ENCODE measurements at places on chromosomes 12 and 14. TPM values are rescaled to one million over a fixed set of nuclear protein-coding genes. Genes with fewer than 3 reads are reported as not detected.

SPIC gene
- total RNA-seq: not detected

ZCRB1 gene
- 64.9 TPM for total RNA-seq

COX8C gene
- not detected for total RNA-seq

ST8SIA1 gene
- not detected for total RNA-seq

CMTM5 gene
- not detected for total RNA-seq

TSHR gene
- total RNA-seq: not detected

CEP83 gene
- total RNA-seq: 17.6 TPM

LRTM2 gene
- not detected for total RNA-seq

KRT77 gene
- total RNA-seq: not detected

SLC22A17 gene
- total RNA-seq: 13.9 TPM

DNA sequence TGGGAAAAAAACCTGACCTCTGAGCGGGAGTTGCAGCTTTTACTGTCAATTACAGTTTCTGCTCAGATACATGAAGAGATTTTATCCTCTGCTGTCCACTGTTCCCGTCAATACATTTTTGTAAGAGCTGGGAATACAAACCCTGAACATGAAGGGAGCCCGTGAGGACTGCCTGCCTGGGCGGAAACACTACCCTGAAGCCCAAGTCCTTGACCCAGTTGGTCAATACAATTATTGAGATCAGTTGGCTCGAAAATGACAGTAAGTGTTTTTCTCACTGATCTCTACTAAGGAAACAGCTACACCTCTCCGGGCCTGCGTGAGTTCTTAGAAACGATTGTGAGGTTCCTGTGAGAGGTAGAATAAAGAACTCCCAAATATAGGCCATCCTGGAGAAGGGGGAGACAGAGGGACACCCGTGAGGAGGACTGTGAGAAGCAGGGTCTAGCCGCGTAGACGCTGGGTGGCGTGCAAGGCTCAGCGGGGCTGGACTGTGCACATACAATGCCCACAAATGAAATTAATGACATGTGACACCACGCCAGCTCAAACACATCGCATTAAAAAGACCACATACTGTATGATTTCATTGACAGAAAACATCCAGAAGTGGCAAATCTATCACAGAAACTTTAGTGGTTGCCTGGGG is 509.5 kb downstream of the TMEM132D start:
- DNase-seq: peak; percentile 54

- DNase-seq: peak; percentile 70
Observed at GRCh38 chr12:66964629-66965028, 285.8 kb upstream of the GRIP1 start.

DNA sequence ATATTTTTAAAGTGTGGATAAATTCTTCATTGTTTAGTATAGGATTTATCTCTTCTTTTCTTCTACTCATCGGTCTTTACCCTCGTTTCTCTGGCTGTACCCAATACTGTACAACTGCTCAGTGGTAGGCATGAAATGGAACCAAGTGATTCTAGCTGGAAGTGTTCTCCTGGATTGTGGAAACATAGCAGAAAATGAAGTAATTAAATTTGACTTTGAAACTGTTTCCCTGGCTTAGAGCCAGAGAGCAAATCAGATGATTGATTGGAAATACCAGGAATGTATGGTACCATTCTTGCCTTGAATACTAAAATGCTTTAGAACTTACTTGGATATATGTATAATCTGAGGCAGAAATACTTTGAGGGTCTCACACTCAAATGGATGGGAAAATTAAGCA is 292.3 kb downstream of the ERC1 start:
- DNase-seq: no peak

GRCh38 chr14:88322504-88323085 is 474 bp downstream of the KCNK10 start:
- DNase-seq: no peak

DNA sequence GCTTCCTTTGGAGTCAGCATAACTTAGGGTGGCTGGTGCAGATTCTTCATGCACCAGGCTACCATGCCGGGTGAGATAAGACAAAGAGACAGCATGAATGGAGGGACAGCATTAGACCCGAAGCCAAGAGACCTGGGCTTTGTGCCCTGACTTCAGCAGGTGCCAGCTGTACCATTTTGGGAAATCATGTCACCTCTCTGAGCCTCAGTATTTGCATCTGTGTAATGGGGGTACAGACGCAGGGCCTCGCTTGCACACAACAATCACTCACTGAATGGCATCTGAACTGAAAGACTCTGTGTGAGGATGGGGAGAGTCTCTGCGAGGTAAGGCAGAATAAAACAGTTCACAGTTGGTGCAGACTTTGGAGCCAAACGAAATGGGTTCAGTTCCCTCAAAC is 1053.7 kb downstream of the VRK1 start:
- no peak for DNase-seq

DNA sequence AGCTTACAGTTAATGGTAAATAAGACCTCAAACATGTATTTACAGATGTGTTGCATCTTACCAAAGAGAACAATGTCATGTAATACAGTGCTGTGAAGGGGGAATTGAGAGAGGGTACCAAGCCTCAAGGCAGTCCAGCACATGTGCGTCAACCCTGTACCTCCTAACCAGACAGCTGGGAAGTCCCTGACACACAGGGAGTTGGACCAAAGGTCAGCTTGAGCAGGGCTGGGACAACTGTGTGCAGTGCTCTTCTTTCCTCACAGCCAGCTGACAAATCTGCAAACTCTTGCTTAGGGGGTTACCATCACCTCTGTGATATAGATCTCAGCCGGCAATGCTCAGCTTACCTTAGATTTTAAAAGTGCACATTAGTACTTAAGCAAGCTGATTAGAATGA is 56.8 kb upstream of the RIC8B start:
- DNase-seq: no peak

DNA sequence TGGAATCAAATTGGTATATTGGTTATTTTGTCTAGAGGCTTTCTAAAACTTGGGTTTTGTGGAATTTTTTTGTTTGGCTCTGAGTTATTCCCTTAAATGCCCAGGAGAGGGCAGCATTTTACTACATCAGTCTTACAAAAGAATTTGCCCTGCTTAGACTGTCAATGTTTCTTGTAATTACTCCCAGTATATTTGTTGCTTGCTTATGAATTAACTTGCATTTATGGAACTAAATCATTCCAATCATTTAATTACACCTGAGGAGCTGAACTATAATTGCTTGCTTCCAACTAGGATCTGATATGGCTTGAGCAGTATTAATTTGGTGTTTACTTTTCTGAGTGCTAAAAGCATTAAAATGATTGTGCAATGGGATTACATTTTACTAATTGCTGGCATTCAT is 48.7 kb downstream of the MIPOL1 start:
- DNase-seq: peak; percentile 30

DNA sequence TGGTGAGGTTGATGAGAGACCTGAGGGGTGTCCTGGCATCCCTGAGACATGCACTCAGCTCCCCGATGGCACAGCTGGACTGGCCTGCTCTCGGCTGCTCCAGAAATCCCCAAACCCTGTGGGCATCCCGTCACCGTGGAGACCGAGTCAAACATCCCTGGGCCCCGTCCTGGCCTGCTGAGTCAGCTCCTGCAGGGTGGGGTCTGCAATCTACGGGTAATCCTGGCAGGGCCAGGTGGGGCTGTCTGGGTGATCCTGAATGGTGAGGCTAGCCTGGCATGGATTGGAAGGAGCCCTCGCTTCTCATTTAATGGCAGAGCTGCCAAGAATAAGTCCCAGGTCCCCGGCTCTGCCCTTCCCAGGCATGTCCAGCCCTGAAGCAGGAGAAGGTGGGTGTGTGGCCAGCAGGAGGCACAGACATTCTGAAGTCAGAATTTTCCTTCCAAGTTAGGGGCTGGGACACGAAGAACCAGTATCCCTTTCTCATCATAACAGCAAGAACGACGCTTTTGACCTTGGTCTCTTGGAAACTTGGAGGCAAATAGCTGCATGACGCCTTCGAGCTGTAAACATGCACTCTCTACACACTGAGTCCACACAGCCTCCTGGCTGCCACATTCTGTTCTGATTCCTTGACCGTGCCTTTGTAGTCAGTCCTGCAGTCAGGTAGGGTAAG is 17.7 kb upstream of the SERPINA4 start:
- DNase-seq: peak; percentile 53

DNA sequence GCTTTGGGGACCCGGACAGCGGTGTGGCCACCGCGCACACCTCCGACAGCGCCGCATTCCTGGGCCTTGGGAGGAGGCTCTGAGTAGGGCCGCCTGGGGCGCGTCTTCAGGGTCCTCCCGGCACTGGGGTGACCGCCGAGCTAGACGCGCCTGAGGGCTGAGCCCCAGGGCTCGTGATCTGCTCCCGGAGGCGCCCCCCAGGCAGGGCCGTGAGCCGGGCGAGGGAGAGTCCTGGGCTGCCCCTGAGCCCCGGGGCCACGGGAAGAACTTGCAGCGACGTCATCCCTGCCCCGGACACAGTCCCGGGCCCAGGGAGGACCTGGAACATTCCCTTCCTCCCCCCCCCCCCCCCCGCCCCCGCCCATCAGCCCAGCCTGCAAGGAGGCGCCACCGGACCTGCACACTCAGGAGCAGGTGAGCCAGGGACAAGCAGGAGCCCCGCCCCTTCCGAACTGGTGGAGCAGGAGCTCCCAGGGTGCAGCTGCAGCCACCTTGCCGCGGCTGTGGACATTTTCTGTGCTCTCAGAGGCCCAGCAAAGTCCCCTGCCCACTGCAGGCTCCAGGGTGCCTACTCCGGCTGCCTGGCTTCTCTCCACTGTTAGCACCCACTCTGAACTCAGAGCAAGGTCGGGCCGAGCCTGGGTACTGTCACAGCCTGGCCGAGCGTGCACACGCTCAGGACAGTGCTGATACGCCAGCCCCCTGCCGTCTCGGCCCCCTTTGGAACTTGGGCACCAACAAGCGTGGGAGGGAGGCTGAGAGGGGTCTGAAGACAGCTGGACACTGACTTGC is 50.7 kb downstream of the A2M start:
- peak; percentile 15 for DNase-seq

DNA sequence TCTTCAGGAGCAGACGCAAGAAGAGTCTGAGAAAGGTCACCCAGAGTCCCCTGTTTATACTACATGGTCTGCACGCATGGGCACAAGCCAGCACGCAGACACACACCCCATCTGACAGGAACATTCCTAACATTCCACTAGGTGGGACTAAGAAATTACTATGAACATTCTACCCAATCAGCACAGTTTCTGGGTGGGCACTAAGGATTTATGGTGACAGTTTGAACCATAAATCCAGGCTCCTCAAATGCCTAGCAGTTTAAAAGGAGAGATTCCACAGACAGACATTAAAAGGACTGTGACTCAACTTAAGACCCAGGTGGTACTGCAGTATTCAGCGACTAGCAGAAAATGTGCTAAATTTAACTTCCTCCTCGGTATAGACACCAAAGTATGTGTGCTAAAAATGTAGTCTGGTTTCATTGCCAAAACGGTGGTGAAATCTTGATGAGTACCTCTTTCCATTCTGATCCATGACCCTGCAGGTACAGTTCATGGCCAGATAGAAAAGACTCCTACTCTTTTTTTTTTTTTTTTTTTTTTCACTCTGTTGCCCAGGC is 16.2 kb downstream of the ABHD4 start:
- DNase-seq: peak; percentile 95

GRCh38 chr12:23431006-23431405 is 518.5 kb downstream of the SOX5 start:
- no peak for DNase-seq

GRCh38 chr14:59371771-59372170 is 93.4 kb downstream of the GPR135 start:
- no peak for DNase-seq

GRCh38 chr12:12701457-12701856 is 5.5 kb upstream of the GPR19 start:
- no peak for DNase-seq

GRCh38 chr14:101559624-101560533 is 1.4 kb upstream of the DIO3 start:
- peak; percentile 50 for DNase-seq

DNA sequence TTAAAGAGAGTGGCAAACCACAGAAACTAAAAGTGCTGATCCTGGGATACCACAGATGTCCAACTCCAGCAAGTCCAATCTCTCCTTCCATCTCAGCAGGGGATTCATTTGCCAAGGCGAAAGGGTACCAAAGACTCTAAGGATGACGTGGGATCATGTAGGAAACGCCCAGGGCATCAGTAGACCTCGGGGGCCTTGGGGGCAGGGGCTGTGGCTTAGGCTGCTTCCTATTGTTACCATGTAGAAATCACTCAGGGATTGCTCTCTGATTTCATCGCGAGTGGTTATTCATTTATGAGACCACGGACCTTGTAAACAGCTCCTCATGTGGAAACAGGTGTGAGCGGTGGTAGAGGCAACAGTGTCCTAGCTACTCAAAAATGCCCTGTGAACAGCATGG is 149.3 kb upstream of the FKBP4 start:
- DNase-seq: no peak

DNA sequence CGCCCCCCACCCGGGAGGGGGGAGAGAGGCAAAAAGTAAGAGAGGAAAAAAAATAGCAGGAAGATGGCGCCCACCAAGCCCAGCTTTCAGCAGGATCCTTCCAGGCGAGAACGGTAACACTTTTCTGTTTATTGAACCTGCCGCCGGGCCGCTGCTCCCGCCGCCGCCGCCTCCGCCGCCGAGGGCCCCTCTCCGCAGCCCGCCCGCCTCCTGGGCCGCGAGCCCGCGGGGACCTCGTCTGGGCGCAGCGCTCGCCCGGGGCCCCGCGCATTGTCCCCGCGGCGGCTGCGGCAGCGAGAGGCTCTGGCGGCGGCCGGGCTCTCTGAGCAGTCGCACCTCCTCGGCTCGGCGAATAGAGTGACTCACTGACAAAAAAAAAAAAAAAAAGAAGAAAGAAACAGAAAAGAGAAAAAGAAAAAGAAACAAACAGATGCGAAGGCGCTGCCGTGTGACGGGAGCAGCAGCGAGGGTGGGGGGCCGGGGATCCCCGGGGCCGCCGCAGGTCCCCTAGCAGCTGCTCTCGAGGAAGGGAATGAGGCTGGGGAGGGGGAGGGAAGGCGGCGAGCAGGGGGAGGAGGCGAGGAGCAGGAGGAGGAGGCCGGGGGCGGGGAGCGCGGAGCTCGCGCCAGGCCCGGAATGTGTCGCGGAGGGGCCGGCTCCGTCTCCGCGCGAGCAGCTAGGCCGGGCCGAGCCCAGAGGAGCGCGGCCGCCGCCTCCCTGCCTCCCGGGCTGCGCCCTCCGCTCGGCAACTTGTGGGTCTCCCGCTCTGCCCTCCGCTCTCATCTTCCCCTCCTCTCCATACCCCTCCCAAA is 781 bp downstream of the NPAS3 start:
- peak; percentile 93 for DNase-seq

- no peak for DNase-seq
Observed at GRCh38 chr12:118368821-118369220, 3.9 kb downstream of the TAOK3 start.

GRCh38 chr12:47079468-47079980 is at the start of the genes AMIGO2 and PCED1B:
Gene AMIGO2, minus strand, starts transcription at chr12:47079959. Its CDS starts 957 bp downstream, at chr12:47079002.
Gene PCED1B, plus strand, starts transcription at chr12:47079621. Its CDS starts 155,443 bp downstream, at chr12:47235064.
- peak; percentile 80 for DNase-seq

- DNase-seq: peak; percentile 32
Observed at GRCh38 chr14:29144621-29145020, 378.0 kb downstream of the FOXG1 start.

- peak; percentile 40 for DNase-seq
Observed at GRCh38 chr14:89428546-89429198, 11.6 kb upstream of the FOXN3 start.

GRCh38 chr14:63438065-63438757 is 105.0 kb downstream of the PPP2R5E start:
- DNase-seq: peak; percentile 79

- no peak for DNase-seq
Observed at GRCh38 chr14:69303086-69303485, 43.1 kb downstream of the GALNT16 start.
